AG08395 (cell line): ENCODE measurements at places on chromosomes 1 and 21.

DNA sequence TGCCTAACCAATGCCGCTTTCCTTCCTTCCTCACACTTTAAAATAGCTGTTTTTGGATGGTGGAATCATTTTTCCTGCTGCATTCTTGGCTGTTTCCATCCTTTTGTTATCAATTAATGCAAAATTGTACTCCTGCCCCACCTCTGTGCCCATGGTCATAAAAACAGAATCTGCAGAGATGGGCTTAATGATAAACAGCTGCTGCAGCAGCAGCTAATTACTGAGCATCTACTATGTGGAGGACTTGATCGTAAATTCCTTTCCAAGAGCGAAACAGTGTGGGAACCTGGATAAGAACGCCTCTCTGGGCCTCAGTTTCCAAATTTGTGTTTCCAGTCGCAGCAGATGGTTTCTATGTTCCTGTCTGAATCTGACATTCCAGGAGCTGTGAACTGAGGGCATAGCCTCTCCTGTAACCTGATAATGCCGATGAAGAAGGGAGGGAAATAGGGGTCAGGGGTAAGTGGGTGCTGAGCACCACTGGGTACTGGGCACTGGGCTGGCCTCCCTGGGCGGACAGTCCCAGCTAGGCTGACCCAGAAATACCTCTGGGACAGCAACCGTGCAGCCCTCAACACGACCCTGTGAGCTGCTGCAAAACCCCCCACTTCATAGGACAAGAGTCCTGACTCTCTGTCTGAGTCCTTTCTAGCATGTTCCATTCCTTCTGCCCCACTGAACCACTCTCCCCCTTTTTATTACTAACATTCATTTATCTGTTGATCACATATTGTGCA lies 121.7 kb downstream of the DMRTB1 start:
- no peak for DNase-seq

DNA sequence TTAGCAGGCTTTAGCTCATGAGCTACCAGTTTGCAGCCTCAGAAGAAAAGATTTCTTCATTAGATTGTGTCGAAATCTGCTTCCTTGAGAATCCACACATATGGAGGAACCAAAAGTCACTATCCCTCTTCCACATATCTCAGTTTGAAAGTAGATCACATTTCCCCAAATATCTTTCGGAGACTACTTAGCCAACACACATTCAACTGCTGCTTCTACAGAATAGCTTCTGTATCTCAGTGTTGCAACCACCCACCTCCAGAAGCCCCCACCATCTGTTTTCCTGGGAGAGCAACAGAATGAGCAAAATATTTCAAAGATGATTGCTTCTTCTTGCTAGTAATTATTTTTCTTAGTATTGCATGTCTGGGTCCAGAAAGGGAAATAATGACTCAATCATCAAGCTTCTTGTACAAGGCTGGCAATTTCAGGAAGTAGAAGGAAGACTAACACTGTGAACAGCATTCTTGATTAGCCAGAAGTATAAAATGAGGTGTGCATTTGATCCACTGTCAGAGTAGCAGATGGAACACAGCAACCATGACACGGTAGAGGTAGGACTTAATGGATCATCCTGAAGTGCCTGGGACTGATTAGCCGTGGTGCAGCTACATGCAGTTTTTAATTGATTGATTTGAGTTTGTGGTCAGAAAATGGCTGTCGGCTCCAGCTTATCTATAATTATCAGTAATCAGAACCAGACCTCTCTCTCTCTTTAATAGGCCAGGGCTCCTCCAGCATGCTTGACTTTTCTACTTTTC lies 24.9 kb downstream of the ZC3H11B start:
- DNase-seq, result peak; percentile 34

- no peak for DNase-seq
These were observed 24.5 kb downstream of the OPRD1 start for GRCh38 chr1:28836421-28836956.

- peak; percentile 31 for DNase-seq
These were observed 11.3 kb upstream of the PDZK1IP1 start for GRCh38 chr1:47201179-47201578.

- no peak for DNase-seq
These were observed 732.9 kb downstream of the RWDD3 start for GRCh38 chr1:95966866-95967265.

DNA sequence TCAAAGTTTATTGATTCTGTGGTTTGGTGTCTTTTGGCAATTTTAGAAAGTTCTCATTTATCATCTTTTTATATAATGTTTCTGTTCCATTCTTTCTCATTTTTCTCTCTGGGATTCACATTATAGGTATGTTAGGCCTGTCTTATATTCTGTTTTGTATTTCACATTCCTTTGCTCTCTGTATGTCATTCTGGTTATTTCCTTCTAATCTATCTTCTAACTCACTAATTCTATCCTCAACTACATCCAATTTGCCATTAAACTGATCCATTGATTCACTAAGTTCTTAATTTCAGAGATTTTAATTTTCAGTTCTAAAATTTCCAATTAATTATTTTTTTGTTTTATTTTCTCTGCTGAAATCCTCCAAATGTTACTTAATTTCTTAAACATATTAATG lies 234.8 kb downstream of the FOXD2 start:
- no peak for DNase-seq

DNA sequence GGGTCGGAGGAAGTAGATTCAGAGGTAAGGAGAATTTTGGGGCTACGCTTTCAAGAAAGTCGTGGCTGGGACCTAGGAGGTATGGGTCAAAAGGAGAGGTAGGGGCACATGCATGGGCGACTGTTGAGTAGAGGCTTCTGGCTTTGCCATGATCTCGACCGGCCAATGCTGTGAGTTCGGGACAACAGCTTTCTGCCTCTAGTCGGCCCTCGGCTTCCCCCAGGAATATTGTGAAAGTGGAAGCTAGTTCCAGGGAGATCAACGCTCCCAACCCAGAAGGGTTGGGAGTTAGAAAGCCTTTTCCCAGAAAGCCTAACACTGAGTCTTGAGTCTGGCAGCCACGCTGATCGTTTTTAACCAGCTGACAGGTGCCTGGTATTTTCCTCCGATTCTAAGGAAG lies 69.0 kb downstream of the ZNF678 start:
- no peak for DNase-seq

DNA sequence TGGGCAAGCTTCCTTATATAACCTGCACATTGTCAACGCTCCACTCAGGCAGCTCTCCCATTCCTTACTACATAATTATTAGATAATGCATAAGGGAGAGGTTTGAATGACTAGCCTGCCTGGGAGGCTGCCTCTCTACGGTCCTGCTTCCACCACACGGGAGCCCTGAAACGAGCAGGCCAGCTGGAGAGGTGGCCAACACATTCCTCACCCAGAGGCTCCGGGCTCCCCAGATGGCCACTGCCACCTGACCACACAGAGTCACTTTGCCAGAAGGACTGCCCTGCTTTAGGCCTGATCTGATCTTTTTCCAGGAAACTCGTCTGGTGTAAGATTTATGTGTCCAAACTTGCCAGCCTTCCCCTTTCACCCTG lies 27.9 kb downstream of the HIVEP3 start:
- peak; percentile 32 for DNase-seq

DNA sequence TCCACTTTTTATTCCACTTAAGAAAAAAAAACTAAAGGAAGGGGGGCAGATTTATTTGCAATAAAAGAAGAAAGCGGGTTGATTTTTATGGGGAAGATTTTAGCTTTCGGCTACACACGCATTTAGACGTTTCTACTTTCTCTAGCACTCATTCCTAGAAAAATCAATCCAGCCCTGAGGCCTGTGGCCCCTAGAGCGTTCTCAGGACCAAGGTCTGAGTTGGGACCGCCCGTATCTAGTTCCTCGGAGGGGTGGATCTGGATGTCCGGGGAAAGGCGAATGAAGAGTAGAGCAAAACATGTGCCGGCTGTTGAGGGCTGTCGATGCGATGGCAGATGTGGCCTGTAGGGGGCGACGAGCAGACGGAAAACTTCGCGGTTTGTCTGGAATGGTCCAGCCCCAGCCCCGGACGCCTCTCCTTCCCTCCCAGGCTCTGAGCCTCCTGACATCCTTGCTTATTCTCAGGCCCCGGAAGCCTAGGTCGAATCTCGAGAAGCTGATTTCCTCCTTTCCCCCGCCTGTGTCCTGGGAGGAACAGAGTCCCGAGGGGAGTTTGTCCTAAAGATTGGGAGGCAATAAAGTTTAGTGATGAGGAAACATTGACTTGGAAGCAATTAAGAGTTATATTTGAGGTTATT lies 5.2 kb downstream of the FOXD3 start:
- DNase-seq, result peak; percentile 75

DNA sequence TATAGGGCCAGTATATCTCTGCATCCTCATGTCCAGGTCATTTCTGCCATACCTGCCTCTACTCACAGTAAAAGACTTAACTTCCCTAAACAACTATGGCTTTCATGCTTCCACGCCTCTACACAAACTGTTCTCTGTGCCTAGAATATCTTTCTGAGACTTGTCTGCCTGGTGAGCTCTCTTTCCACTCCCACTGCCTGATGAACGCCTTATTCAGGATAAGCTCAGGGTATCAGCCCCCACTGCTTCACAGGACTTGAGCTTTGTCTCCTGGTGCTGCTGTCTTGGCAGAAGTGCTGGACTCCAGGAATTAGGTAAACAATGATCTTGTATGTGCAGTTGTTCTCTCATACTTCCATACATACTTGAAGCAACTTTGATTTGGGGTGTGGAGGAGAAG lies 4.8 kb upstream of the DDX20 start:
- no peak for DNase-seq

GRCh38 chr21:45531393-45532215 lies 10.6 kb downstream of the SLC19A1 start:
- DNase-seq, result no peak

GRCh38 chr1:19035377-19036040 lies 79.0 kb upstream of the IFFO2 start:
- DNase-seq, result no peak

DNA sequence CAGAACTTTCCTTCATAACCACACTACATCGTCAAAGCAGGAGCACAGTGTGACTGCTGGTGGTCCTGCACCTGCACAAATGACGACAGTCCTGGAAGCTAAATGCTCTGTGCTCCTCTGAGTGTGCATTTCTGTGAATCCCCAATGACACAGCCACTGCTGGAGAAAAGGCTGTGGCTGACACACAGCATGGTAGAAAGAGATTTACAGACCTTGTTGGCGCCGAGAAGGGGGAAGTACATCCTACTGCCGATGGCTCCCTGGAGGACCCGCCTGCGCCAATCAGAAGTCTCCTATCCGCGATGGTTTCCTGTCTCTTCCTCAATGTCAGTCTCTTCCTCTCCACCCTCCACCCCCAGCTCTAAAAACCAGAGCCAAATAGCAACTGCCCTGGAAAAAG lies 115.4 kb upstream of the RAB4A start:
- no peak for DNase-seq

GRCh38 chr1:61119085-61119484 lies 36.7 kb downstream of the NFIA start:
- no peak for DNase-seq

- DNase-seq, result no peak
These were observed 228.7 kb upstream of the CAMK1G start for GRCh38 chr1:209354840-209355165.

DNA sequence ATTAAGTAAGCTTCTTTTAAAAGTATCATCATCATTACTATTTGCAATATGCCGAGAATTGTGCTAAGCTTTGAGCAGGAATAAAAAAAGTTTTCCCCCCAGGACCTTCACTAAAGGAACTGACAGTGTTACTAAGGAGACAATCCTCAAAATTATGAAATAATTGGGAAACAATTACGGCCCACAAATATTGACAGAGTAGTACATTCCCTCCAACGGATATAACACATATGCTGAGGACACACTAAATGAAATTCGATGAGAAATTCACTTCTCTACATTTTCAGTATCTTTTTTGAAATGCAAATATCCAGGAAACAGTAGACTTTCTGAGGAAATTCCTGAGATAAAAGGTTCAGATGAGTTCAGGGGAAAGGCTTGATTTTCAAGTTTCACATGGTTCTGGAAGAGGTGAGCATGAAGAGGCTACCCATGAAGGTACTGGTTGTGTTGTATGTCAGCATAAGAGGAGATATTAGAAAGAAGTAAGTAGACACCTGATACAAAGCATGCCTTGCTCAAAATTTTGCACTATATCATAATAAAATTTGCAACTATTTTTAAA lies 171.2 kb upstream of the NR5A2 start:
- no peak for DNase-seq

DNA sequence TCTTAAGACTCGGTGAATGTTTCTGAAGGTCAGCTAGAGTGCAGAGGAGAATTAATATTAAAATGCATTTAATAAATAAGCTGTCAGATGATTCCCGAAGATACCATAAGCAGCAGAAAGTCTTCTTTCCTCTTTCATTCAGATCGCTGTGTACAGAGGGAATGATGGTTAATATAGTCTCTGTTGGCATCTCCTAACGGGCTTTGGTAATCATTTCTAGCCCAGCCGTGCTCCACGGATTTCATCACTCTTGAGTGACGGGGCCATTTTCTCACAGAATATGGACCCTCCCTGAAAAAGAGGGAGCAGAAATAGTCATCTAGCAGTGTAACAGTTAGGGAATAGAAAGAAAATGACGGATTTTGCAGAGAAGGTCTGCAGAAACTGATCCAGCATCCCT lies 103.1 kb downstream of the ST6GALNAC3 start:
- no peak for DNase-seq

- no peak for DNase-seq
These were observed 28.6 kb downstream of the ZNF644 start for GRCh38 chr1:90993245-90993644.

- DNase-seq, result peak; percentile 42
These were observed 14.0 kb upstream of the ZNF692 start for GRCh38 chr1:248872752-248873408.

- DNase-seq, result no peak
These were observed 50.3 kb upstream of the MPC2 start for GRCh38 chr1:167987174-167987573.

- peak; percentile 63 for DNase-seq
These were observed 128.4 kb downstream of the S1PR1 start for GRCh38 chr1:101365186-101365585.

DNA sequence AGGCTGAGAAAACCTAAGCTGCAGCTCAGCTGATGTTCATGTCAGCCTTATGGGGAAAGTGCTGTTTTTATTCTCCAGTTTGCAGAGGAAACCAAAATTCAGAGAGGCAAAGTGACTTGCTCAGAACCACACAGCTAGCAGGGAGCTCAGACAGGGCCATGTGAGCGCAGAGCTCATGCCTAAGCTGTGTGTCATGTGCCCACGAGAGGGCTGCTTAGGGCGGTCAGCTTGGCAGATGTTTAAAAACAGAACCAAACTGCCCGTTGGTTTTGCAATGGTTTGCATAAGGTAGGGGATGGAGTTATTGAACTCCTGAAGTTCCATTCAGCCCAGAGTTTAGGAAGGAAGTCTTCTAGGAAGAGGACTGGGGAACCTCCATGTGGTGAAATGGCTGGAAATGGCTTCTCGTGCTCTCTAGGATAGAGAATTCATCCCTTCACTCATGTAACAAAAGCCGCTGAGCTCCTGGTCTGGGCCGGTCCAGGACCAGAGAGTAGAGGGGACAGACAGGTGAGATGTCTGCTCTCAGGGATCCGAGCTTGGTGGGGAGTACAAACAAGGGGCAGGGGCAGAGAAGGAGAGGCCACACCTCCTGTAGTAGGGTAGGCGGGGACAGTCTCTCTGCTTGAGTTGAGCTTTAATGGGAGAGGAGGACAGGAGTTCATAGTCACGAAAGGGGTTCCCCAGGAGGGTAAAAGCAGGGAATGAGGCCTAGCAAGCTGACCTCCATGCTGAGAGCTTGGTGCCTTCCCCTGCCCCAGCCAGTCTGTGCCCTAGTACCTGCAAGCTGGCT lies 46.9 kb downstream of the ARHGEF10L start:
- DNase-seq, result peak; percentile 96
